ENCODE measurements at places on chromosomes 11 and 22.

- no peaks in the 10 kb centered on the region for H3K27me3 ChIP-seq
- H3K4me1 ChIP-seq = peaks cover 3% of the 10 kb centered on the region
- H3K36me3 ChIP-seq = peaks cover 2% of the 10 kb centered on the region
- no peak for DNase-seq
- H3K27ac ChIP-seq = no peak overlapping the region
These were observed 25.4 kb downstream of the ATG13 start for GRCh38 chr11:46642627-46643335.

- H3K36me3 ChIP-seq = no peaks in the 10 kb centered on the region
- peak; percentile 86 for DNase-seq
- H3K27ac ChIP-seq = no peak overlapping the region
- H3K27me3 ChIP-seq = no peaks in the 10 kb centered on the region
These were observed 19.3 kb downstream of the RRP7A start for GRCh38 chr22:42500161-42500835.

- H3K27me3 ChIP-seq = no peaks in the 10 kb centered on the region
- H3K27ac ChIP-seq = no peak overlapping the region
- DNase-seq = no peak
- H3K36me3 ChIP-seq = no peaks in the 10 kb centered on the region
- H3K4me3 ChIP-seq = no peak overlapping the region
These were observed 1.1 kb upstream of the KRTAP5-7 start for GRCh38 chr11:71525938-71526495.

DNA sequence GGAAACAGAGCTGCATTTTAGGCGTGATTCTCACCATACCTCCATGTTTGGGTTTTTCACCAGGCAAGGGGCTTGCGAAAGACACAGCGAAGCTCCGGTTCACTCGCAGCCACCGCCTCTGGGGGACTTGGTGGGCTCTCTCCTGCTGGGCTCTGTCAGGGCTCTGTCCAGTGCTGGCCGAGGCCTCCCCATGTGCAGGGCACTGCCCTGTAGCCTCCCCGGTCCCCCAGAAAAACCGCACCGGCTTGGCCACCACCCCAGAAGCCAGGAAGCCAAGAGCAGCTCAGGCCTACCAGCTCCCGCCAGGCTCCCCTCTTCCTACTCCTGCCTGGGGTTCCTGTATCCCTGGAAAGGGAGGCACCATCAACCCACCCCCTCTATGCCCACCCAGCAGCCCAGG is 151.5 kb downstream of the CTTN start:
- no peak overlapping the region for H3K4me3 ChIP-seq
- no peak overlapping the region for H3K27ac ChIP-seq
- no peaks in the 10 kb centered on the region for H3K27me3 ChIP-seq
- no peak for DNase-seq
- no peaks in the 10 kb centered on the region for H3K36me3 ChIP-seq

- peak overlapping the region; percentile 70 for H3K4me3 ChIP-seq
- H3K4me1 ChIP-seq = peaks cover 36% of the 10 kb centered on the region
- no peaks in the 10 kb centered on the region for H3K27me3 ChIP-seq
- DNase-seq = no peak
These were observed 48.5 kb downstream of the OR4D9 start for GRCh38 chr11:59559886-59560285.

GRCh38 chr11:113262594-113262993 is 51.8 kb upstream of the TTC12 start:
- peaks cover 7% of the 10 kb centered on the region for H3K4me1 ChIP-seq
- H3K27me3 ChIP-seq = no peaks in the 10 kb centered on the region
- DNase-seq = no peak
- H3K4me3 ChIP-seq = no peak overlapping the region
- peaks cover 4% of the 10 kb centered on the region for H3K36me3 ChIP-seq
- no peak overlapping the region for H3K27ac ChIP-seq

DNA sequence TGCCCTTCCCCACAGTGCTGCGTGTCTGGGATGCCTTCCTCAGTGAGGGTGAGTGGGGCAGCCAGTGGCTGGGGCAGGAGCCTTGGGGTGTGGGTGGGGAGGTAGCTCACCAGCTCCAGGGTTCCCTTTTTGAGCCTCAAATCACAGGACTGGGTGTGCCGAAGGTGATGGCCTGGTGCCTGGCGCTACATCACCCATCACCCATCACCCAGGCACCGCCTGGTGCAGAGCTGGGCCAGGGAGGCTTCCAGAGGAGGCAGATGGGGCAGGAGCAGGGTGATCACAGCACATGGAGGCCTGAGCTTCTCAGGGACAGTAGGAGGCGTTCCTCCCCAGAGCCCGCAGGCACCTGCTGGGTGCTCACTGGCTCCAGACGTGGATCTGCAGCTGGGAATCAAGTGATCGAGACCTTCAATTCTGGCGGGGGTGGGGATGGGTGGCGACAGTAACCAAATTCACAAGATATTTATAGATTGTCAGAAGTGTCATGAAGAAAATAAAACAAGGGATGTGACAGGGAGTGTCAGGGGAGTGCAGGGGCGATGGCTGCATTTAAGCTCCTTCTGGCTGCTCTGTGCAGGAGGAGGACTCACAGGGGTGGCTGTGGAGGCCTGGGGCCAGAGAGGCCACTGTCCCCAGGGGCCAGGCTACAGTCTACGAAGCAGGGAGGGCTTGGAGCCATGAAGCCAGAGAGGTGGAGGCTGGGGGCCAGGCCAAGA is 3.2 kb downstream of the TBC1D10C start:
- peaks cover 13% of the 10 kb centered on the region for H3K4me1 ChIP-seq
- H3K27me3 ChIP-seq = no peaks in the 10 kb centered on the region
- DNase-seq = no peak
- no peak overlapping the region for H3K27ac ChIP-seq
- H3K4me3 ChIP-seq = no peak overlapping the region

GRCh38 chr11:45021001-45021400 is 70.3 kb upstream of the TP53I11 start:
- no peaks in the 10 kb centered on the region for H3K36me3 ChIP-seq
- peaks cover 36% of the 10 kb centered on the region for H3K4me1 ChIP-seq
- DNase-seq = no peak

- DNase-seq = no peak
- H3K27ac ChIP-seq = no peak overlapping the region
- no peaks in the 10 kb centered on the region for H3K36me3 ChIP-seq
- H3K4me1 ChIP-seq = peaks cover 22% of the 10 kb centered on the region
- peaks cover 29% of the 10 kb centered on the region for H3K27me3 ChIP-seq
These were observed 5.0 kb downstream of the THY1 start for GRCh38 chr11:119417726-119418540.

GRCh38 chr11:28962502-28962901 is 854.3 kb downstream of the METTL15 start:
- no peaks in the 10 kb centered on the region for H3K4me1 ChIP-seq
- no peak overlapping the region for H3K27ac ChIP-seq
- H3K27me3 ChIP-seq = no peaks in the 10 kb centered on the region

Data from heart left ventricle (tissue), 16 donors.